ENCODE measurements at places on chromosomes 7 and 10.

- no peak for DNase-seq
These were observed 1.7 kb downstream of the TNS3 start for GRCh38 chr7:47580175-47580706.

DNA sequence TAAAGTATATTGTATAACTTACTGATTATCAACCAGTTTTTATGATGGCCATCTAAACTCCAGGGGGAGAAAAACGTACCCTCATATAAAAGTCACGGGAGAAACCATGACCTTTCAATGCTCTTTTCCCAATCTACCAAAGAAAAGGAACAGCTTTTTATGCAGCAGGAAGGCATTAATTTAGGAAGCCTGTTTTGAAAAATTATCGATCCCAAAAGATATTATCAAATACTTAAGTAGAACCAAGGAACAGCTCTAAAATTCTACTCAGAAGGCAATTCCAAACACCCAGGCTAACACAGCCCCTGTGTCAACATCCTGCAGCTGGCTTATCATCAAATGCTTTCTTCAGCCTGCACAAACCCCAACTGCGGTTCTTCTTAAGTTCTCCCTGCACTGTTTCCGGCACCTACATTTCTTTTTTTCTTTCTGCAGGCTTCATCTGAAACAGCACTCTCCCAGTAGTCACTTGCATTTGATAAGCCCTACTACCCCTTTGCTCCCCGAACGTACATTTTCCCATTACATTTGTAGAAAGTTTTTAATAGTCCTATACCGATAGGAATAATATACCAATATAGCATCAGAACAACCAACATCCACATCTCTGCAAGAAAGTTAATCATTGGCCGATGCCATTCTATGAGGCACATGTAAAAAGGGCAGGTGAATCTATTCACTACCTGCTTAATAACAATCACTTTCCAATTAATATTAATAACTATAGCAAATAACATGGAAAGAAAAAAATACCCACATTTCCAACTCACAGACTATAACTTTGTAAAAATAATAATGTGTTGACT lies 47.9 kb downstream of the PIP4K2A start:
- no peak for DNase-seq

DNA sequence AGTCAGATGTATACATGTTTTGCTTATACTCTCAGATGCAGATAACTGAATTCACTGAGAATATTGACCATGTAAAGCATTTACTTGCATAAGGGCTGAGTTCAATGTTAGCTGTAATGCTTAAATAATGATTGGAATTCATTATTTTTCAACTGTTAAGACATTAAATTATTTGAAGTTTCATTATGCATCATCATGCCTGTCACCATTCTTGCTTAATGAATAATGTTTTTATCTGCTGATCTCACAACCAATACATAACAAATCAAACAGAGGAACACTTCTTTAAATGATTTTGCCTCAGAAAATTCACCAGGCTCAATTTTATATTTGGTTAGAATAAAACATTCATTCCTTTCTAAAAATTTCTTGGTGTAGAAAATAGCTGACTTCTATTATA lies 233.4 kb downstream of the GPR37 start:
- peak; percentile 6 for DNase-seq

- DNase-seq = no peak
These were observed 37.6 kb upstream of the PDCD4 start for GRCh38 chr10:110833941-110834628.

- no peak for DNase-seq
These were observed 200.3 kb downstream of the TEX36 start for GRCh38 chr10:125482637-125483036.

GRCh38 chr10:47050618-47051455 lies 139.6 kb downstream of the PTPN20 start:
- no peak for DNase-seq

DNA sequence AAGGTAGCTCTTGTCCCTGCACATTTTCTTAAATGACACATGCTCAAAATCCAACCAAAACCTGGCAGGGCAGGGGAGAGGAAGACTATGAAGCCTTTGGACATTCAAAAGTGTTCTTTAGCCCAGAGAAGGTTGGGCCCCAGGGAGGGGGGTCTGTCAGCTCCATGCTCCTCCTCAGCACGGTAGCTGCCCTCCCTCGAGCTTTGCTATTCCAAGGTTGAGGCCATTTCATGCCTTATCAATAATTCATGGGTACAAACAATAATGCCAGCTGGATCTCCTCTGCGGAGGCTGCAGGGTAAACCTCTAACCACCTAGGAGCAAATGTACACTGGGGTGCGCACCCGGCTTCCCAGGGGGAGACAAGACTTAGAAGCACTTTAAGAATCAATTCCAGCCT lies 61.5 kb downstream of the SLIT1 start:
- no peak for DNase-seq
